ENCODE measurements at places on chromosomes 1 and 21.

- ATAC-seq: no peak
Measured at GRCh38 chr21:29654203-29654602, 285.6 kb downstream of the GRIK1 start.

DNA sequence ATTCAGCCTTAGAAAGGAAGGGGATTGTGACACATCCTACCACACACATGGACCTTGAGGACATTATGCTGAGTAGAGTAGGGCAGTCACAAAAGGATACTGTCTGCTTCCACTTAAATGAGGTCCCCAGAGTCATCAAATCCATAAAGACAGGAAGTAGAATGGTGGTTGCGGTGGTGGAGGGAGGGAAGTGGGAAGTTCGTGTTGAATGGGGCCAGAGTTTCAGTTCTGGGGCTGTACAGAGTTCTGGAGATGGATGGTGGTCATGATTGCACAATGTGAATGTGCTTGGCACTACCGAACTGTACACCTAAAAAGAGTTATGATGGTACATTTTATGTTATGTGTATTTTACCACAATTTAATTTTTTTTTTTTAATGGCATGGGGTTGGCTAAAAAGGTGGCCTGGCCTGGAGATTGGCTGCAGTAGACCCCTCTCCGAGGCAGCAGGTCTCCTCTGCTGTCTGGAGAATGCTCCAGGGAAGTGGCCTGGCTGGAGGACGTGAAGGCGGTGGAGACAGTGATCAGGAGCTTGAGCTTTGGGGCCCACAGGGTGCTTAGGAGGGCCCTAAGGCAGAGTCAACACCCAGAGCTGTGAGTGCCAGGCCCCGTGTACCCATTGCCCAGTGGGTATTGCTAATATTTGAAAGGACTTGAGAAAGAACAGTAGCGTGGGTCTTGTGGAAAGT lies 30.4 kb downstream of the IFNGR2 start:
- no peak for ATAC-seq

GRCh38 chr1:231284441-231284840 lies 43.4 kb downstream of the GNPAT start:
- ATAC-seq: no peak

DNA sequence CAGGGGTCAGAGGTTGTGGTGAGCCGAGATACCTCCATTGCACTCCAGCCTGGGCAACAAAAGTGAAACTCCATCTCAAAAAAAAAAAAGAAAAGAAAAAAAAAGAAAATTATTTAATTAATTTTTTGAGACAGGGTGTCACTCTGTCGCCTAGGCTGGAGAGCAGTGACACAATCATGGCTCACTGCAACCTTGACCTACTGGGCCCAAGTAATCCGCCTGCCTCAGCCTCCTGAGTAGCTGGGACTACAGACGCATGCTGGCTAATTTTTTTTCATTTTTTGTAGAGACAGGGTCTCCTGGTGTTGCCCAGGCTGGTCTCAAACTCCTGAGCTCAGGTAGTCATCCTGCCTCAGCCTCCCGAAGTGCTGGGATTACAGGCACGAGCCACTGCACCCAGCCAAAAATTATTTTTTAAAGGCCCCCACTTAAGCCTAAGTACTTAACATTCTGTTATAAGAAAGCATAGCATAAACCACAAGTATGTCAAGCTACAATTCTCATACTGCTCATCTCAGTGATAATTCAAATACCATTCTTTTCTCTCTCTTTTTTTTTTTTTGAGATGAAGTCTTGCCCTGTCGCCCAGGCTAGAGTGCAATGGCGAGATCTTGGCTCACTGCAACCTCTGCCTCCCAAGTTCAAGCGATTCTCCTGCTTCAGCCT lies 19.9 kb downstream of the NUCKS1 start:
- ATAC-seq: no peak

DNA sequence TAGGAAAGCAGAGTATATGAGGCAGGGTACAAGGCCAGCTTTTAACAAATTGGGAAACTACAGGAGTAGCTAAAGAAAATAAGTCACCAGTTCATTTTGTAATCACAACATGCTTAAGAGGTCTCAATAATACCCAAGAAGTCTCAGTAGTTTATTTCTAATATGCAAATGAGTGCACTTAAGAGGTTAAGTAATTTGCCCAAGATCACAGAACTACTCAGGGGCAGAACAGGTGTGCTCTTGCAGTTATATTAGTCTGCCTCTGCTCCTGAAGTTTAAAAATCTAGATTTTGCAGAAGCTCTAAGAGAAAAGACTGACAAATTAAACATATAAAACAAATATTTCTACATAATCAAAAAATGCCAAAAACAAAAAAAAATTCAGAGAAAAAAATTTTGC lies 6.9 kb downstream of the EPS15 start:
- no peak for ATAC-seq

Measured in activated T-helper 17 cell treated with anti-CD3 and anti-CD28 coated beads, Interleukin-2, amount 50 U/mL, for 72 hours (primary cell).